Activated CD4-positive, CD25-positive, alpha-beta regulatory T cell treated with anti-CD3 and anti-CD28 coated beads, Interleukin-2, amount 50 U/mL, for 16 hours (primary cell): ENCODE measurements at places on chromosomes 3 and 15.

DNA sequence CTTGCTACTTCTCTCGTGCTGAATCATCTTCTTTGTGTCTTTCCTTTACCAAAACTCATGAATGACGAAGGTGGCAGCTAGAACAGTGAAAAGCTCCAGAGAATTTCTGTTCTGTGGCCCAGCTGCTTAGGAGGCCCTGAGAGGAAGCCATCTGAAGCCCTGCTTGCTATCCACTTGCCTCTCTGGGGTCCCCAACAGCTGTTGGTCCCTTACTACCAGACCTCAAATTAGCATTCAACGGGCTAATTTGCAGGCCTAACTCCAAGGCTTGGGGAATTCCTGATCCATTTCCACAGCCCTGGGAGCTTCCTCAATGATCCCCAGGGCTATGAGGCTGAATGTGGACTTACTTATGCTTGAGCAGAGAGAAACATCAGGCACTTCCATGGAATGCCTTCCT is 37.5 kb upstream of the FSTL1 start:
- no peak for DNase-seq

GRCh38 chr3:140180603-140181002 is 245.6 kb downstream of the CLSTN2 start:
- DNase-seq, result no peak

DNA sequence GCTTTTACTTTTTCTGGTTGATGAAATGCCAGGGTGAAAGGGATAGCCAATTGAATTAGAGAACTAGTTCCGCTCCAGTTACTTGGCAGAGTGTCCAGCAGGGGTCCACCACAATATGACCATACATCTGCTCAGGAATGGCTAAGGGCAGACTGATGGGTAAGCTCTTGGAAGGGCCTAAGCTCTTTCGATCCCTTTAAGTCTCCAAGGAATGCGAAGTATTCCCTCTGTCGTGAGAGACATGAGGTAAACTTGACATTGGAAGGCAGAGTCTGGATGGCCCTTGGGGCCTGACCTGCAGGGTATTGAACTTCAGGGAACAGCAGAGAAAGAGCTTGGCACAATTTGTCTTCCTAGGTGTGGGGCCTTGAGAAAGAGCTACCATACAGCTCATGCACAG is 805.8 kb downstream of the PLOD2 start:
- no peak for DNase-seq

DNA sequence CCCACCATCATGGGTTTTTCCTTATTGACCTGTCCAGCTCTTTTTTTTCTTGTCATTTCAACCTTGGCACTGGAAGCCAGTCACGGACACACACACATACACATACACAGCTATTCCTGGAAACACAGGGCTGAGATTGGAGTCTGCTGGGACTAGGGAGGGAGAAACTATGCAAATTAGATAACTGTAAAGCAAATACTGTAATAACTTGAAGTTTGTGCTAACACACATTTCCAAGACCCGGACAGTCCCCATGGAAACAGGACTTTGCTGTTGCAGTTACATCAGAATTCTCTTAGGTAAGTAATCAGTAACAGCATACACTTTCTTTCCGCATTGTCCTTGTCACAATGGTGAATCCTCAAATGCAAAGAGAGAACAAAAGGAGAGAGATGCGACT is 304.4 kb downstream of the KBTBD8 start:
- no peak for DNase-seq

DNA sequence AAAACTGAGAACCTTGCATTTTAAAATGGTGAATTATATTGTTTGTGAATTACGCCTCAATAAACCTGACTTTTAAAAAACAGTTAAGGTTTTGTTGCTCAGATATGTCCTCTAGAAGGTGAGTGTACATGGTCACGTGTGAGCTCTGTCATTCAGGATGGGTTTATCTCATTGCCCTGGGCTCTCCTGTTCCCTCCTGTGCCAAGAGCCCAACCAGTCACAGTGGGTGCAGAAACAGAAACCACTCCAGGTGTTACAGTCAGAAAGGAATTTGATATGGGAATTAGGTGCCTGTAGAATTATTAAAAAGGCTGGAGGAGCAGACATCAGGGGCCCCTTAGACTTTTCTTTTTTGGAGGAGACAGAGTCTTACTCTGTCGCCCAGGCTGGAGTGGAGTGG is 196.4 kb downstream of the STT3B start:
- DNase-seq, result no peak

DNA sequence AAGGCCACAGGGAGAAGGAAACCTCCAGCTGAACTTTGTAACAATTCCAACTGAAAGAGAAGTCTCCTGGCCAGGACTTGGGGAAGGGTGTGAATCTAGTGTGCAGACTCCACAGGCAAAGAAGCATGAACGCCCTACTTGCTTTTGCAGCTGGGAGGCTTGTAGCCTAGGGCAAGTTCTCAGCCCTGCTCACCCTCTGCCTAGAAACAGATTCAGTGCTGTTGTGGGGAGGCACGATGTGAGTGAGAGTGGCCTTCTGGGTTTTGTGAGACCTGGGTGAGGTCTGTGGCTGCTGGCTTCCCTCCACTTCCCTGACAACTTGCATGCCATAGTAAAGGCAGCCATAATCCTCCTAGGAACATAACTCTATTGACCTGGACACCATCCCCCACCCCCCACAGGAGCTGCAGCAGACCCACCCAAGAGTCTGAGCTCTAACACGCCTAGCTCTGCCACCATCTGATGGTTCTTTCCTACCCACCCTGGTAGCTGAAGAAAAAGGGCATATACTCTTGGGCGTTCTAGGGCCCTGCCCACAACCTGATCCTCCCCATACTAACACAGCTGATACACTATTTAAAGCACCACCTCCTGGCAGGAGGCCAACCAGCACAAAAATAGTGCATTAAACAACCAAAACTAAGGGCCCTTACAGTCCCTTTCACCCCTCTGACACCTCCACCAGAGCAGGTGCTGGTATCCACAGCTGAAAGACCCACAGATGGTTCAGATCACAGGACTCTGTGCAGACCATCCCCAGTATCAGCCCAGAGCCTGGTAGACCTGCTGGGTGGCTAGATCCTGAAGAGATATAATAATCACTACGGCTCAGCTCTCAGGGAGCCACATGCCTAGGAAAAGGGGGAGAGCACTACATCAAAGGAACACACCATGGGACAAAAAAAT is 426.5 kb downstream of the IGSF11 start:
- DNase-seq, result no peak

DNA sequence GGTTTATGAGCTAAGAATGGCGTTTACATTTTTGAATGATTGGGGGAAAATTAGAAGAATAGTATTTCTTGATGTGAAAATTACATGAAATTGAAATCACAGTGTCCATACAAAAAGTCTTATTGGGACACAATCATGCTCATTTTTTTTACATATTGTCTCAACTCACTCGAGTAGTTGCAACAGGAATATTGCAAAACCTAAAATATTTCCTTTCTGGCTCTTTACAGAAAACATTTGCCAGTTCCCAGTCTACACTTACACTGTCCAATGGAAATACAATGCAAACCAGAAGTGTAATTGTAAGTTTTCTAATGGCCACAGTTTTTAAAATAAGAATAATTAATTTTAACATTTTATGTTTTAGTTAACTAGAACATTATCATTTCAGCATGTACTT is 137.8 kb downstream of the SAMMSON start:
- no peak for DNase-seq

DNA sequence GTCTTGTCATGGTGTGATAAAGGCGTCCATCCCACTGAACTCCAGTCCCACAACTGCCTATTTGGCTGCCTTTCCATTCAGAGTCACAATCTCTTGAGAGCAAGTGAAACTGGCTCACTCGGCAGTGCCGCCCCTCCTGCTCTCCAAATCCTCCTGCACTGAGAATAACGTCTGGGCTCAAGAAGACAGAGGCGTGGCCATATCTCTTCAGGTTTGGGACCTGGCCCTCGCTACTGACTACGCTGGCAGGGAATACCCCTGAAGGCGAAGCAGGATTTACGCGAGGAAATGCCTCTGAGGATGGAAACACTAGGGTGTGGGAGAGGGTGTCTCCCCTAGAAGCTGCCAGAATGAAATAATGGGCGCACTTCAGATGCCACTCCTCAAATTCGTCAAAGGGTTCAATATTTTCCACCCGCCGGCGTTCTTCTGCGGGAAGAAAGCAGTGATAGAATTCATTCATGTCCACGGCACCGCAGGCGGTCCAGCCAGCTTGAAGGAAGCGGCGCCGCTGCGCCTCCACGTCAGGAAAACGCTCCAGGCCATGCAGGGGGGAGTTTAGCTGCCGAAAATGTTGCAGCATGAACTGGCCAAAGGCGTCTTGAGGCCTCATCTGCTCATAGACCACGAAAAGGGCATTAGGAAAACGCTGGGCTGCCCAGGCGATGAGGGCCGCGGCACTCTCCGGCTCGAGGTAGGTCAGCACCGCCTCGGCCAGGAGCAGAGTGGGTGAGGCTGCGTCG is 985 bp downstream of the LCMT2 start:
- no peak for DNase-seq

- peak; percentile 44 for DNase-seq
Measured at GRCh38 chr3:63818282-63819150, 583 bp upstream of the C3orf49 start.

- no peak for DNase-seq
Measured at GRCh38 chr15:81052046-81052445, 51.3 kb downstream of the TLNRD1 start.

- DNase-seq, result no peak
Measured at GRCh38 chr3:182570946-182571594, 222.2 kb upstream of the ATP11B start.

DNA sequence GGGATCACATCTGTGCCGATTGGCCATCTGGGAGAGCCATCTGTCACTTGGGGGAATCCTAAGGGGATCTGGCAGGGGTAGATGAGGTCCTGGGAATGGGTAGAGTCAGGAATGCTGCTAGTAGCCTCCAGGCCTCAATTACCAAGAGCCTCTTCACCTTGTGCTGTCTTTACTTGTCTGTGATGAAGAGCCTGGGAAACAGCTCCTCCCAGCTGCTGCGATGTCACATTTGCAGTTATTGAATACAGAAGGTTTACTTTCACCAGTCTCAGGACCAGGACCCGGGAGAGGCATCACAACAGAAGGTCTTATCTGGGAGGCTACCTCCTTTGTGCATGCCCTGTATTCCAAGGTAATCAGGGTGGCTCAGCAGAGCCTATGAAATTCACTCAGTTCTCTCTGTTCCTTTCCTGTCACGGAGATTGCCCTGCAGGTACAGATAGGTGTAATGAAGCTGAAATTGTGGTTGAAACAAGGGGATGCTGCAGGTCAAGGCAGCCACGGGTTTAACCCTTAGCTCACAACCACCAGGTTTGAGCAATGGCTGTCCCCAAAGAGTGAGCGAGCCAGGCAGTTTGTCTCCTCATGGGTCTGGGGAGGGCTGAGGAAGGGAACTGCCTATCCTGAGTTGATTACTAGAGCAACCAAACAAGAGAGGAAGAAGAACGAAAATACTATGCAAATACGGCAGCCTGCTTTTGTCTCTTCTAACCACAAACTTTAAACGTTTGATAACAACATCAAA is 298.9 kb upstream of the RORA start:
- no peak for DNase-seq

GRCh38 chr3:164113371-164114332 is 964.6 kb downstream of the SI start:
- no peak for DNase-seq

DNA sequence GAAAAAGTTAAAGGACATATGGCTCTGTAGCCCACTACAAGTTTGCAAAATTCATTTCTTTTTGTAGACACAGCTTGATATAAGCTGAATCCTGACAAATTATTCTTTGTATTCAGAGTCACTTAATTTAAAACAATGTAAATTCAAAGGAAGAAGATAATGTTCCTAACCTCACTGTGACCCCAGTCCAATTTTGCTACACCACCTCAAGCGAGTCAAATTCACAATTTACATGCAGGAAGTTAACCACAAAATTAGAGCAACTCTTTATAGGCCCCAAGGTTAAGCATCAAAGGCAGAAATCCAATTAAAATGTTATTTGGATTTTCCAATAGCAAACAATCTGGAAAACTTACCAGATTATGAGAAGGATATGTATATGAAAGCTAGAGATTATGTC is 119.5 kb upstream of the CNTN6 start:
- no peak for DNase-seq

DNA sequence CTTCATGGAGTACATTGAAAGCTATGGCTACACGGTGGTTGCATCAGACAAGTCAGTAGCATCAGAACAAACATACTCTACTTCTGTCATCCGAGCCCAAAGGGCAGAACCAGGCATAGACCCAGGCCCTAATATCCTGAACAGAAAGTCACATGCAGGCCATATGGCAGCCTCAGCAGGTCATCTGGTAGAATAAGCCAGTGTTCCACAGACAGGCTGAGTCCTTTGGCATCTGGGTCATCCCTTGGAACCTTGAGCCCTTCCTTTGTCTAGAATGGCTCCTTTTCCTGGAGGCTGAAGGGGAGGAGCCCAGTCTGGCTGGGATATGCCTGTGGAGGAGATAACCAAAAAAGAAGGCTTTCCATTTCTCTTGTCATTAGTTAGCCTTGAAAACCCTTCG is 29.2 kb downstream of the SEMA6D start:
- DNase-seq, result no peak

DNA sequence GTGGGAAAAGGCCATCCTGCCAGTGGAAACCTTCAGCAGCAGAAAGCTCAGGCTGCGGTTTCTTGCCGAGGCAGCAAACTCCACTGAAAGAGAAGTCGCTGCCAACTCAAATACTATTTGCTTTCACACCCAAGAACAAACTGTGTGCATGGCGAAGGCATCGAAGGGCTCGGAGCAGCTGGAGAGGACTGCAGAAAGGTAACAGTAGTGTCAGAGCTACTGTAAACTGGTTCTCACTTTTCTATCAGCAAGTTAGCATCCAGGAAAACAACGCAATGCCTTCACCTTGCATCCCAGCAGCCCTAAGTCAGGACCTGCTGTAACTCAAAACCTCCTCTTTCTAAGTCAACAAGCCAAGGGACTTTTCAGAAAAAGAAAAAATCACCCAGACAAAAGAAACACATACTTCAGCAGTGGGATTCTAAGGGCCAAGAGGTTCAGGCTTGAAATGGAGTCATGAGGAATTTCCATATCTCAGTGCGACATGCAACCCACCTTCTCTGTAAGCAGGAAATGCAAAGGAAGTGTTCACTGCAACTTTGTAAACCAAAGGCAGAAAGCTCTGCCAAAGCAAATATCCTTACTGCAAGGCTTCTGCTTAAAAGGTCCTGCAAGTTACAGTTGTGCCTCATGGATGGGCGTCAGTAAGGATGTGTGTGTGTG is 193.5 kb downstream of the FOXP1 start:
- no peak for DNase-seq

- DNase-seq, result no peak
Measured at GRCh38 chr15:63221346-63221745, 31.9 kb downstream of the RAB8B start.

- DNase-seq, result no peak
Measured at GRCh38 chr3:23761440-23761896, 44.3 kb upstream of the UBE2E1 start.

GRCh38 chr3:189827108-189827507 is 195.9 kb downstream of the TP63 start:
- DNase-seq, result no peak

GRCh38 chr3:46955157-46955556 is 21.4 kb downstream of the CCDC12 start:
- no peak for DNase-seq

GRCh38 chr15:81133782-81134461 is at the start of gene CFAP161:
TSS of gene CFAP161 (plus strand) at chr15:81134270. CDS start at chr15:81134330, 60 bp downstream.
- no peak for DNase-seq
